Activated naive CD8-positive, alpha-beta T cell treated with anti-CD3 and anti-CD28 coated beads for 36 hours (primary cell): ENCODE measurements at places on chromosomes 7 and 10.

DNA sequence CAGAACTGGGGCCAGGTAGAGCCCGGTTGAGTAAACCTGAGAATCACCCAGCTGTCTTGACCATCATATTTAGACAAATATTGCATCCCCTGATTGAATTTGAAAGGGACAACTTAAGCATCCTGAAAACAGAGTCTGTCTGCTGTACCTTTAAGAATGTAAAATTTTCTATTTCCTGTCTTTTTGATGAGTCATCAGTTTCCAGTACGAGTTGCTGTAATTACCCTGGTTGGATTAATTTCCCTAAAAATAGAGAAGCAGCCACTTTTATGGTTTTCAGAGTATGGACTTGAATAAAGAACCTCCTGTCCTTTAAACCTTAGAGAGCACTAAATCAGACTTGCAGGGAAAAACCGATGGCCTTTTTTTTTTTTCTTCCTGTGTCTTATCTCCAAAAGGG lies 164.6 kb upstream of the SH2B2 start:
- peaks cover 10% of the 10 kb centered on the region for H3K4me1 ChIP-seq
- H3K36me3 ChIP-seq: peaks cover 3% of the 10 kb centered on the region
- DNase-seq: no peak
- peak overlapping the region; percentile 54 for H3K27ac ChIP-seq
- no peaks in the 10 kb centered on the region for H3K27me3 ChIP-seq
- no peak overlapping the region for H3K4me3 ChIP-seq

DNA sequence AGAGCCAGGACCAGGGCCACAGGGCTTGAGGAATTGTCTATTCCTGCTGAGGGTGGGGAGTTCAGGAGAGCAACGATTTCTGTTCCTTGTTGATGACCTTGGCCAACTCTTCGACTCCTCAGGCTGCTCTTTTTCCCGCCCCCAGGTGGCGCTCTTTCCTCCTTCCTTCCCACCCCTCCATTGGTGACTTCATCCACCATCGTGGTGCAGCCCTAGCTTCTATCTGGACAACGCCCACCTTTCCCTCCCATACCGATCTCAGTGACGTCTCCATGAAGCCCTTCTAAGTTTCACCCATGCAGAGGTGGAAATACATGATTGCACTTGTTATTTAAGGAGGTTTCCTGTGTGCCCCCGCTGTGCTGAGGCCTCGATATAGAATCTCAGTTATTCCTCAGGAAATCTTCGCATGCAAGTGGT lies 22.1 kb upstream of the CARD11 start:
- H3K4me3 ChIP-seq: peak overlapping the region; percentile 62
- H3K4me1 ChIP-seq: peaks cover 91% of the 10 kb centered on the region
- H3K27me3 ChIP-seq: no peaks in the 10 kb centered on the region
- DNase-seq: peak; percentile 80

GRCh38 chr10:132066186-132066585 lies 440 bp downstream of the JAKMIP3 start:
- H3K27ac ChIP-seq: no peak overlapping the region
- peak overlapping the region; percentile 45 for H3K4me3 ChIP-seq
- H3K27me3 ChIP-seq: peaks cover 16% of the 10 kb centered on the region
- peaks cover 9% of the 10 kb centered on the region for H3K4me1 ChIP-seq
- H3K36me3 ChIP-seq: no peaks in the 10 kb centered on the region

GRCh38 chr10:13700473-13701144 lies 113.8 kb downstream of the PRPF18 start:
- H3K36me3 ChIP-seq: no peaks in the 10 kb centered on the region
- H3K27me3 ChIP-seq: peaks cover 28% of the 10 kb centered on the region
- DNase-seq: no peak
- H3K27ac ChIP-seq: no peak overlapping the region

DNA sequence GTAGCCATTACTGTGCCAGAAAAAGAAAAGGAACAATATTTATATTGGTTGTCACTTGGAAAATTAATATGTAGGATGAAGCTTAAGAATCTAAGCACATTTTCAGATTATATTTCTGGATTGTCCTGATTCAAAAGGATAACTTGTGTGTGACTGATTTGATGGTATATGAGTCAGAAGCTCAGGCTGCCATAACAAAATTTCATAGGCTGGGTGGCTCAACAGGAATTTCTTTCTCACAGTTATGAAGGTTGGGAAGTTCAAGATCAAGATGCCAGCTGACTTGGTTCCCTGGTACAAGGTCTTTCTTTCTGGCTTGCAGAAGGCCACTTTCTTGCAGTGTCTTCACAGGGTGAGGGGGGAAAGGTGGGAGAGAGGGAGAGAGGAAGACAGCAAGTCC lies 108.5 kb downstream of the ST7 start:
- peaks cover 8% of the 10 kb centered on the region for H3K27me3 ChIP-seq
- H3K4me1 ChIP-seq: peaks cover 6% of the 10 kb centered on the region
- no peak overlapping the region for H3K27ac ChIP-seq
- H3K36me3 ChIP-seq: peaks cover 6% of the 10 kb centered on the region
- no peak for DNase-seq
- H3K4me3 ChIP-seq: no peak overlapping the region

DNA sequence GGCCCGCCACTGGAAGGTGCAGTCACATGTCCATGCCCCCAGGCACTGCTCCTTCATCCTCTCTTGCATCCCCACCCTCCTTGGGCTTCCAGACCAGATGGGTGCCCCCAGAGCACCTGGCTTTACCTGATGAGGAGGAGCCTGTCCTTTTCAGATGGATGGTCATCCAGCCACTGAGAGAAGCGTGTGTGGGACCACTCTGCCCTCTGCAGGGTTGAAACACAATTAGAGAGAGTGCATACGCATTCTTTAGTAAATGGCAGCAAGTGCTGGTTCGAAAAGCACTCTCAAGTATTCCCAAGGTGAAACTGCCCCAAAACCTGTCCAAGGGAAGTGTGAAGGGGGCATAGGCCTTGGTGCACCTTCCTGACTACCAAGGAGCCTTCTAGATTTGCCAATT lies 41.6 kb downstream of the HBP1 start:
- H3K27ac ChIP-seq: no peak overlapping the region
- H3K4me1 ChIP-seq: peaks cover 5% of the 10 kb centered on the region
- DNase-seq: no peak
- no peaks in the 10 kb centered on the region for H3K27me3 ChIP-seq
- no peak overlapping the region for H3K4me3 ChIP-seq
- peaks cover 25% of the 10 kb centered on the region for H3K36me3 ChIP-seq

DNA sequence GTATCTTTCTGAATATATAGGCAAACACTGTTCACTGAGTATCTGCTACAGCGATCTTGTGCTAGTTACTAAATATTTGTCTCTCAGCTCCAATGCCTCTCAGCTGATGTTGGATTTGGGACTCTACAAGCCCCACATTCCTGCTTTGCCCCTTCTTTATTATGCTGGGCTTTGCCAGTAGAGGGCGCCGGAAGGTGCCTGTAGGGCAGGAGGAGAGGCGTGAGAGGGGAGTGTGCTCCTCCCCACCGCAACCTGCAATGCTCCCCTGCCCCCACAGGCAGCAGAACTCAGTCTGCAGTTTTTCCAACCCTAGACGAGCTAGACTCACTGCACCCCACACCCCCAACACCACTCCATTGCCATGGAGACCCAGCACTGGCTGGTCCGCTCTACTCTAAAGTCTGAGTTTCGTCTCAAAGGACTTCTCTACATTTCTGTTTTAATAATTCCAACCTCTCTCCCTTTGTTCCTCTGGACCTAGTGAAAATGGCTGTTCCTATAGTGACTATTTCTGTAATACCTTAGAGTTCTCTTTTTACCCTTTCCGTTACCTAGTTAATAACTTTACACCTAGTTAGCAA lies 337.6 kb downstream of the CCSER2 start:
- H3K27ac ChIP-seq: no peak overlapping the region
- H3K4me1 ChIP-seq: no peaks in the 10 kb centered on the region
- DNase-seq: peak; percentile 20
- H3K4me3 ChIP-seq: no peak overlapping the region
- H3K27me3 ChIP-seq: no peaks in the 10 kb centered on the region

GRCh38 chr7:33730958-33731357 lies 174.4 kb upstream of the BMPER start:
- H3K27me3 ChIP-seq: no peaks in the 10 kb centered on the region
- peaks cover 5% of the 10 kb centered on the region for H3K36me3 ChIP-seq
- no peak overlapping the region for H3K4me3 ChIP-seq

DNA sequence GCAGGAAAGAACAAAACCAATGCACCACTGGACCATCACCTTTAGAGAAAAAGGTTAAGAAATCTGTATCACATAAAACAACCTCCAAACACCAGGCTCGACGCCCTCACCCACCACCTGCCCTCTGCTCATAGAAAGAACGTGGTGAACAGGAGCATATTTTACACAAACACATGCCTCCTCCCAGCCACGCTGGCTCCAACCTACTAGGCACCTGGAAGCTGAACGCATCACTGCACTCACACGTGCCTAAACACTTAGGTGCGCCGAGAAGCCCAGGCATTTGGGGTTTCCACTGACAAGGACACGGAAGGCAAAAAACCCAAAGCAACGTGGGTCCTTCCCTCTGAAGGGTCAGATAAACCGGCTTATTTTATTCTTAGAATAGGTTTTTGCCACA lies 56.0 kb downstream of the PTPRN2 start:
- no peaks in the 10 kb centered on the region for H3K36me3 ChIP-seq
- no peak for DNase-seq
- H3K27me3 ChIP-seq: no peaks in the 10 kb centered on the region

DNA sequence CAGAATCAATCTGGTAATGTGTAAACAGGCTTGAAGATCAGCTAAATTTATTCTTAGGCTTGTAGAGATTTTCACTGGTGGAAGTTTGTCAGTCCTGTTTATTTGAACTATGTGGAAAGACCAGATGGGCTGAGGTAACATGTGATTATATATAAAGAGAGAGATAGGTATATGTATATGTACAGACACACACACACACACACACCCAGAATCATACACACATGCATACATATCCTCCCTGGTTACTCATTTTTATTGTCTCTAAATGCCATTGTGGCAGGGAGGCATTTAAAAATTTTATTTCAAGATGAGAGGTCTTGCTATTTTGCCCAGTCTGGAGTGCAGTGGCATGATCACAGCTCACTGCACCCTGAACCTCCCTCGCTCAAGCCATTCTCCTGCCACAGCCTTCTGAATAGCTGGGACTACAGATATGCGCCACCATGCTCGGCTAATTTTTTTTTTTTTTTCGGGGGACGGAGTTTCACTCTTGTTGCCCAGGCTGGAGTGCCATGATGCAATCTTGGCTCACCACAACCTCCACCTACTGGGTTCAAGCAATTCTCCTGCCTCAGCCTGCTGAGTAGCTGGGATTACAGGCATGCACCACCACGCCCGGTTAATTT lies 78.1 kb upstream of the CYTH3 start:
- H3K4me1 ChIP-seq: peaks cover 8% of the 10 kb centered on the region
- DNase-seq: no peak
- H3K27me3 ChIP-seq: peaks cover 4% of the 10 kb centered on the region

DNA sequence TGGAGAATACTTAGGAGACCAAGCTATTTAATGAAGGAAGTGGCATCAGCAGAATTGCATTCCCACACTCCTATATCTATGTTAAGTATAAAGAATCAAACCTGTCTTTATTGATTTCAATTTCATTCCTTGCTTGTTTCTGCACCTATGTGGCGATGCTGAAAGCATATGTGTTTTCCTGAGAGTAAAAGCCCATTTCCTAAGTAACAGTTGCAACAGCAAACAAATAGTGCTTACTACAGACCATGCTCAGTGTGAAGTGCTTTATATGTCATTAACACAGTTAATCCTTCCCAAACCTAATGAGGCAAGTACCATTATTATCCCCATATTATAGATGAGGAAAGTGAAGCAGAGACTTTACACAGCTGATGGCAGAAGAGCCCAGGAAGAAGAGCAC lies 552.1 kb downstream of the PARD3 start:
- no peak for DNase-seq
- no peaks in the 10 kb centered on the region for H3K36me3 ChIP-seq
- no peak overlapping the region for H3K4me3 ChIP-seq
- no peaks in the 10 kb centered on the region for H3K4me1 ChIP-seq
- no peaks in the 10 kb centered on the region for H3K27me3 ChIP-seq

DNA sequence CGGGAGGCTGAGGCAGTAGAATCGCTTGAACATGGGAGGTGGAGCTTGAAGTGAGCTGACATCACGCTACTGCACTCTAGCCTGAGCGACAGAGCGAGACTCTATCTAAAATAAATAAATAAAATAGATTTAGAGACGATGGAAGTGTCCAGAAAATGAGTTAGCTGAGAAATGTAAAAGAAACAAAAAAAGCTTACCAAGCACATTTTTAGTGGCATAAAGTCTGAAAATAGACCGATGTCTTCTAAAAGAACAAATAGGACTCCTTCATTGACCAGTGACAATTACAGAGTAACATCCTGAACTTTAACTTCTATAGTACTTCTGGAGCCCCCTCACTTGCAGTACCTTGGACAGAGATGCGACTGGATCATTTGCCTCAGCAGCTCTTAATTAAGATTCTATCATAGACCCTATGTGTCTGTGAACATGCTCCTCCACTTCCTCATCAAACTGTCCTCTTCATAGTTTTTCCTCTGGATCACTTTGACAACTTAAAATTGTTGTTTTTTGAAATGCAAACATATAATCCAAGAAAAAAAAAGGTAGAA lies 25.2 kb upstream of the SRPK2 start:
- no peaks in the 10 kb centered on the region for H3K36me3 ChIP-seq
- no peak for DNase-seq
- H3K27ac ChIP-seq: no peak overlapping the region
- no peak overlapping the region for H3K4me3 ChIP-seq
- H3K4me1 ChIP-seq: no peaks in the 10 kb centered on the region

- no peaks in the 10 kb centered on the region for H3K36me3 ChIP-seq
- H3K4me3 ChIP-seq: no peak overlapping the region
- DNase-seq: no peak
- no peaks in the 10 kb centered on the region for H3K4me1 ChIP-seq
These were observed 263.9 kb downstream of the ETV1 start for GRCh38 chr7:13725591-13725990.

DNA sequence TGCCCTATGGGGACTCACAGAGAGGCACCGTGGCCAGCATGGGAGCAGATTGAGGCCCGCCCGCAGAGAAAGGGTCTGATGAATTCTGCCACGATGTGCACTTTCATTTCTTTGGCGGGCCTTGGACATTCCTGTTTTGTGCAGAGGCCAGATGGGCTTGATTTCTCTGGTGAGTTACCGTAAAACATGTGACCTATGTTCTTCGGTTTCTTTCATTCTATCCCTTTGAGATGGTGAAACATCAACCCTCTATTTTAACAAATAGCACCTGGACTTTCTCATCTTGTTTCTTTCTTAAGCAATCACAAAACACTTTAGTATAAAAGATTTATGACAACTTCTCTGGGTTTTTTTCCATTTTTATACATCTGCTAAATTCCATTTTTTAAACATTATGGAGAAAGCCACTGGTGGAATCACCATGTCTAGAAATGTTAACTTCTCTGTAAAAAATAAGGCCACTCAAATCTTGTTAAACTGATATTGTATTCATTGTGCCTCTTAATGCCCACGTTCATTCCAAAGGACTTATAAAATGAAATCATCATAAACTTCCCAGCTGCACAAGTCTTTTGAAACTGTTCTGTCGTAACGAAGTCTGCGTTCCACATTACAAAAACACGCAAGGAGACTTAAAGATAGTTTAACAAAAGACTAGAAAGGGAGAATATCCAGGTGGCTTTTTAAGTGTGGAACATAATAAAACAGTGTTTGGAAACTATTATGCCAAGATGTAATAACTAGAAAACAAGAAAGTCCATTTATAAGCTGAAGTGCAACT lies 21.4 kb upstream of the ODAD2 start:
- H3K4me3 ChIP-seq: no peak overlapping the region
- DNase-seq: no peak
- peaks cover 5% of the 10 kb centered on the region for H3K4me1 ChIP-seq
- no peaks in the 10 kb centered on the region for H3K36me3 ChIP-seq
- peaks cover 28% of the 10 kb centered on the region for H3K27me3 ChIP-seq
